ENCODE measurements at places on chromosomes 2 and 18.

GRCh38 chr2:289362-290089, 1.6 kb upstream of the ALKAL2 start:
- no peak for DNase-seq
- H3K4me1 ChIP-seq = peaks cover 3% of the 10 kb centered on the region
- H3K27me3 ChIP-seq = peaks cover 24% of the 10 kb centered on the region
- peaks cover 8% of the 10 kb centered on the region for H3K36me3 ChIP-seq
- H3K27ac ChIP-seq = no peak overlapping the region

GRCh38 chr2:6281524-6281923, 584.2 kb downstream of the CMPK2 start:
- no peak overlapping the region for H3K27ac ChIP-seq
- no peaks in the 10 kb centered on the region for H3K27me3 ChIP-seq
- DNase-seq = no peak
- H3K4me1 ChIP-seq = no peaks in the 10 kb centered on the region

- peak overlapping the region; percentile 90 for H3K4me3 ChIP-seq
- DNase-seq = peak; percentile 62
- peak overlapping the region; percentile 90 for H3K27ac ChIP-seq
- H3K27me3 ChIP-seq = peaks cover 3% of the 10 kb centered on the region
These were observed 1.1 kb downstream of the TRABD2A start for GRCh38 chr2:84879584-84880394.

GRCh38 chr2:184644685-184645084, 46.4 kb downstream of the ZNF804A start:
- DNase-seq = no peak
- no peak overlapping the region for H3K4me3 ChIP-seq
- H3K36me3 ChIP-seq = no peaks in the 10 kb centered on the region
- H3K4me1 ChIP-seq = peaks cover 8% of the 10 kb centered on the region
- H3K27me3 ChIP-seq = no peaks in the 10 kb centered on the region
- H3K27ac ChIP-seq = no peak overlapping the region

GRCh38 chr2:222743251-222743812, 71.9 kb downstream of the MOGAT1 start:
- H3K4me3 ChIP-seq = no peak overlapping the region
- DNase-seq = no peak
- peaks cover 2% of the 10 kb centered on the region for H3K4me1 ChIP-seq

DNA sequence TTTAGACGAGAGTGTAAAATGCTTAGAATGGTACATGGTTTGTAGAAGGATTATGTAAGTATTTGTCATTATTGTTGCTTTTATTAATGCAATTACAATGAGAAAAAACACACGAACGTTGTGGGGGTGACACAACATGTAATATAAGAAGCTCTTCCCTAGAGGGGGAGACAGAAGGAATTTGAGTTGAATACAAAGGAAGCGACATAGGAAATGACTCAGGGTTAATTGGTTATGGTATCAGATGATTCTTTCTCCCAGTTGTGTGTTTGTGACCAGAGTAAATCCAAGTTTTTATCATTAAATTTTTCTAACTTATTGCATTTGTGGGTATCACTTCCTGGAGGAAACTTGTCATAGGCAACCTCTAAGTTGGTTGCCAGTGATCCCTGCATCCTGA, 625.6 kb upstream of the CDH2 start:
- no peaks in the 10 kb centered on the region for H3K4me1 ChIP-seq
- no peak overlapping the region for H3K4me3 ChIP-seq
- no peaks in the 10 kb centered on the region for H3K36me3 ChIP-seq
- DNase-seq = no peak
- no peaks in the 10 kb centered on the region for H3K27me3 ChIP-seq
- H3K27ac ChIP-seq = no peak overlapping the region

All from stimulated activated naive B cell treated with anti-CD40 and anti-IgM and Interleukin-4, amounts not matched to agents 10 μg/mL and 1 μg/mL and 100 μg/mL, for 72 hours (primary cell).